ENCODE measurements at places on chromosomes 5 and 9.

GRCh38 chr5:33734537-33734936, 157.3 kb downstream of the ADAMTS12 start:
- no peak for DNase-seq

DNA sequence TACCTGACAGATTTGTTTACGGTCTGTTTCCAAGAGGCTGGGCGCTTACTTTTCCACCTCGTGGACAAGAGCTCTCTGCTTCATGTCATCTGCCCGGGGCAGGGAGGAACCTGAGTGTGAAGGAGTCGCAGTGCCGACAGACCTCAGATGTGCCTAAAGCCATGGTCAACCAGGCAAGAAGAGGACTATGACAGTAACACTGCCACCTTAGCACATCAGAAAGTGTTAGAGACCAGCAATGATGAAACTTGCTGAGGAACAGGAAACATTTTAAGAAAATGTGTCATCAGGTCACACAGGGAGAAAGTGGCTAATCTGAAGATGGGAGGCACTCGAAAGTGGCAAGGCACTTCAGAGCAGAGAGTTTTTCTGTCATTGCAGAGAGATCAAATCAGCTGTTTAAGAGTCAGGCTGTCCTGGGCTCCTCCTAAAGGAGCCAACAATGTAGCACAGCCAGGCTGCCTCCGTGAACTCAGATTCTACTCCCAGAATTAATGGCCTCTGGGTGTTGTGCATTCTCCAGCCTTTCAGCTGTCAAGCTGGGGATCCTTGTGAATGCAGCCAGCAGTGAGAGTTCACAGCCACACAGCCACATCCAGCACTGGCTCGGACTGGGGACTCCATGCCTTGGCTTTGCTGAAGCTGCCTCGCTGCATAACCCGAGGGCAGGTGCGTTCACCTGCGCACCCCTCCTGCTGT, 94.6 kb downstream of the RAPGEF1 start:
- no peak for DNase-seq

DNA sequence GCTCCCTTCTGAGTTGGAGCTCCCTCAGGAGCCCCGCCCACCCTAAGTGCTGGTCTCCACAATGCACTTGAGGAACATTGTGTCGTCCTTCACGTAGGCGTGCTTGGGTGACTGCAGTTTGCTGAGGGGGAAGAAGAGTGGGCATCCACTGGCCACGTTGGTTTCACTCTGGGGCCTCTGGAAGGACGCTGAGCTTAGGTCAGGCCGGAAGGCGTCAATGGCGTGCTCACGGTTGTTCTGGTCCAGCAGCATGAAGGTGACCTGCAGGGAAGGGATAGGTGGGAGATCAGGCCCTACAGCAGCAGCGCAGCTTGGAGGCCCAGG, 21.7 kb downstream of the TRAF1 start:
- DNase-seq = no peak

DNA sequence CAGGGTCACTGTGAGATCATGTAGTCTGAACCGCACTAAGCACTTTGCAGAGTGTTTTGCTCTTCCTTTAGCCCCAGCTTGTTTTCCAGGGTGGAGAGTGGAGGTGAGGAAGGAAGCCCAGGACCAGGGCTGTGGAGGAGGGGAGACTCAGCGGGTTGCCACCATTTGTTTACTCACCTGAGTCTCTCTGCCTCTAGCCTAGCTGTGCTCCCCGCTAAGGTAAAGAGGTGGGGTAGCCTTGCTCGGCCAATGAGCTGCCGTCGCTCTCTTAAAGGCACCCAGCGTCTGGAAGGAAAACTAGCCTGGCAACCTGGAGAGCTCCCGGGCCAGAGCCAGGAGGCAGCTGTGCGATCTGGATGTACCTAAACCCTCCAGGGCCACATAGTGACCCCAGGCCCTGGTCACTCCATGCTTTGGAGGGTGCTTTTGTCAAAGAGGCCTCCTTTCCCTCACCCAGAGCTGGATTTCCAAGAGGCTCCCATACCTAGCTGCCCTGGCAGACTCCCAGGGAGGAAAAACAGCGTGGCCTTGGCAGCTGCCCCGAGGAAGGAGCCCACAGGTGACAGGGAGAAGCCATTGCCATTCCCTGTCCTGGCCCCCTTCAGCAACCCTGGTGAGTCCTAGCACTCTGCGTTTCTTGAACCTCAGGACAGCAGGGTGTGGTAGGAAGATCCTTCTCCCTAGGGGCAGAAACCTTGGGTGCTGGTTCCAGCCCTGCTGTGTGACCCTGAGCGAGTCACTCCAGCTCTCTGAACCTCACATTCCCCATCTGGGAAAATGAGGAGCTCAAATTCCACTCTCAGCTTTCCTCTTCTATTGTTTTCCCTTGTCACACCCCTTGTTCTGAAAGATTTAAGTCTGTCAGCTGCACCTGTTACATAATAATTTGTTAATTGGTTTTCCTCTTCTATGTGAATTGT, 42.4 kb upstream of the LARP1 start:
- no peak for DNase-seq

GRCh38 chr9:121398374-121398773, 28.3 kb upstream of the STOM start:
- no peak for DNase-seq

DNA sequence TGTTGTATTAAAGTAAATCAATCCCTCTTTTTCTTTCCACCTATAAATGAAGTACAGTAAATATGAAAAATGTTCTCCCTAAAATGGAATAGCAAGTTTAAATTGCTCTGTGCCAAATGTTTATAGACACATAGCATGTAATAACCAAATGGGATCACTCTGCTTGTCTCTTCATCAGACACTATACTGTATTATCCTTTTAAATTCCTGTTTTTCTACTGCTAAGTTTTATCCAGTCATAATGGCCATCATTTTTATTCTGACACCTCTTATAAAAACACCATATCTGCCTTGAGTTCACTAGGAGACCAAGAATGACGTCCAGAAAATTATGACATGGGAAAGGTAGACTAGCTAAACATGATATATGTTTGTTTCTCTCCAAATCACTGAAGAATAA, 252.8 kb downstream of the CAAP1 start:
- no peak for DNase-seq

DNA sequence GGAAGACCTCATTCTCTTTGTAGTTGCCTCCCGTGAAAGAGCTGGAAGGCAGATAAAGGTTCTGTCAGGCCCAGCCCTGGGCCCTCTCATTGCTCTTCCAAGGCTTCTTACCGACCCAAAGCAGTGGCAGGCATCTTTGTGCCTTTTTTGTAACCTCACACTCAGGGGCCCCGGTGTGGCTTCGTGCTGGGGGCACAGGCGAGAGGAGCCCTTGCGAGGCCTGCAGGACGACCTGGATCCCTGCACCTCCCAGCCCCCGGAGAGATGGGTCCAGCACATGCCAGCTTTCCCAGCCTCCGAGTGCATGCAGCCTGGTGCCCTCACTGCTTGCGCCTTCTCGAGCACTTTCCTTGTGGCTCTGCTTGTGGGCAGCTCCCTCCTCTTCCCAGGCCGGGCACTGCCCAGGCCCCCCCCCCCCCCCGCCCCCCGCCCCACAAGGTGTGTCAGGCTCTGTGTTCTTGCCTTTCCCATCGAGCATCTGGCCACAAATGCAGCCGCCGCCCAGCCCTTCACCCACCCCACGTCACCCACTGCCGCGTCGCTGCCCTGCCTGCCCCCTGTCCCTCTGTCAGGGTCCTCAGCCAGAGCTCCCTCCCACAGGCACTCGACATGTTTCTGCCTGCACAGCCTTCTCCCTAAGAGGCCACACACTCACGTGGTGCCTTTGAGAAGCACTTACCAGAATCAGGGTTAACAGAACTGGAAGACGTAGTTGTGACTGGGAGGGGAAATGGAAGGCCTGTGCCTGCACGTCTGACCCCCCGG, 63.7 kb upstream of the CACNA1B start:
- DNase-seq = no peak

DNA sequence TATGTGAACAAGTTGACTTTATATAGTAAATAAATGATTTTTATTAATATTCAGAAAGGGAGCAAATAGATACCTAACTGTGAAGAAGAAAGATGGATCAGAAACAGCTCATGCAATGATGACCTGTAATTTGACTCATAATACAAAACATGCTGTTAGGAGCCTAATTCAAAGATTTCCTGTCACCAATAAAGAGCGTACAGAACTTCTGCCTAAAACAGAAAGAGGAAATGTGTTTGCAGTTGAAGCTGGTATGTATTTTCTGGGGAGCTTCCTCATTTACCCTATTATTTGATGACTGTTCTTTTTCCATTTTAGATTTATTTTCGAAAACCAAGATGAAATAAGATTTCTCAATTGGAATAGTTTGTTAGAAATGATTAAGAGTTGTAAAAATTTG, 11.4 kb downstream of the YTHDC2 start:
- no peak for DNase-seq

GRCh38 chr5:96628406-96628805, 33.8 kb upstream of the CAST start:
- DNase-seq = no peak

DNA sequence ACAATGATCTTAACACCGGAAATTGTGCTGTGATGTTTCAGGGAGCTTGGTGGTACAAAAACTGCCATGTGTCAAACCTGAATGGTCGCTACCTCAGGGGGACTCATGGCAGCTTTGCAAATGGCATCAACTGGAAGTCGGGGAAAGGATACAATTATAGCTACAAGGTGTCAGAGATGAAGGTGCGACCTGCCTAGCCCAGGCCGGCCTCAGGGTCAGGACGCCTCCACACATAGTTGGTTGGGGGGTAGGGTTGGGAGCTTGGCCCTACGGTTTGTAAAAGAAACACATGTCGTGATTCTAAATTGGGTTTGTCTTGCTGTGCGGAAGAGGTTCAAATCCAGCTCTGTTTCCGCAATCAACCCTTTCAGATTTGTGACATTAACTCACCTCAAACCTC, 6.6 kb downstream of the FCN2 start:
- DNase-seq = no peak

GRCh38 chr5:134561871-134562296, 36.4 kb downstream of the JADE2 start:
- DNase-seq = no peak

GRCh38 chr5:53364061-53364460, 116.4 kb upstream of the FST start:
- DNase-seq = no peak

DNA sequence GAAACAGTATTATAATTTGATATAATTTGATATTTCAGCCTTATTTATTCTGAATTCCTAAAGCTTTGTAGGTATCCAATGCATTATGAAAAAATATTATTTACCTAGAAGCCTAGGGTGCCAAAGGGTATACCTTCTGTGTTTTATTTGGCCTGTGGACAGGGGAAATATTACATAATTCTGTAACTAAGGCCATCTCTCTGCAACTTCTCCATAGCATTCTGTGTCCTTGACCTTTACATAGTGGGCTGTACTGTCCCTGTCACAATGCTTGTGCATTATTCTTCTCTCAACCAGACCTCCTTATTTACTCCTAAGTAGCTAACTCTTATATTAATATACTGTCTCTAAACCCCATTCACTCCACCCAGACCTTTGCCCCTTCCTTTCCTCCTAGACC, 57.0 kb upstream of the RANBP6 start:
- no peak for DNase-seq

DNA sequence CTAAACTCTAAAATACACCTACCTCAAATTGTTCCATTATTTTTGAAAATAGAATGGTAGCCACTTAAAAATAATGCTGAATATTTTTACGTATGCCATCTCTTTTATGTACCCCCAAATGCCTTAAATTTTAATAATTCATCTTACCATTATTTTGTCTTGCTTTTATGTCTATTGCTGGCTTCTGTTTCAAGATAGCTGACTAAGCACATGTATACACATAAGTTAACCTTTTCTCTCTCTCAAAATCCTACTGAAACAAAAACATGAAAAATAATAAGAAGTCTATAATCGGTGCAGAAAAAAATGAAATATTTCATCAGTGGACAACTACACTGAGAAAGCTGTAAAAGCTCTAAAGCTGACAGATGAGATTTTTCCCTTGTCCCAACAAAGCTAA, 652.0 kb upstream of the ZNF608 start:
- no peak for DNase-seq

DNA sequence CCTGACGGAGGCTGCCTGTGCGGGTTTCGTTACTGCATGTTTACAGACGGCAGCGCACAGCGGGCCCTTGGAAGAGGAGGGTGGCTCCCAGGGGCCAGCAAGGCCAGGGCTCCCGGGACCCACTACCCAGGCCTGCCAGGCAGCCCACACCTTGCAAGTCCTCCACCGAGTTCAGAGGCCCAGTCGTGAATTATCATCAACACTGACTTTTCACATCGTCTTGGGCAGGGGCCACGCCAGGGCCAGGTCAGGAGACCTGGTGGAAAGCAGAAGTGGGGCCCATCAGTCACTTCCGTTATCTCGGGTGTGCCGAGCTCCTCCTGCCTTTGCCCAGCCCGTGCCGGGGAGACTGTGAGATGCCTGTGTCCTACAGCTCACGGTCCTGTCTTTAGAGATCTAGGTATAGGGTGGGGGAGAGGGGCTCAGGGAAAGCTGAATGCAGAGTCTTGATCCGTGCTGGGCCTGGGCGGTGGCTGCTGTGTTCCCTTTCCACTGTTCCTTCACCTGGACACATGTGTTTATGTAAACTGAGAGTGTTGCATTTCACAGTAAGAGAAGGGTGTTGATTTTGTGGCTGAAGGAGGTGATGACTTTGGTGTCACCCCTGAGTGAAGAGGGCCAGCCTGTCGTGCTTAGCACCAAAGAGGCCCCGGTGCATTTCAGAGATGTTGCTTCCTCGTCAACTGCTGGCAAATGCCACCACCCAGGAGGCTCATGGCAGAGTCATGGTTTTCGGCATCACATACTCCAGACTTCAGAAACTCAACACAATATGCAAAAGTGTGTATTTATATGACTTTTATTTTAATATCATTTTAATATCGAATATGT, 175.2 kb downstream of the GAPVD1 start:
- no peak for DNase-seq

DNA sequence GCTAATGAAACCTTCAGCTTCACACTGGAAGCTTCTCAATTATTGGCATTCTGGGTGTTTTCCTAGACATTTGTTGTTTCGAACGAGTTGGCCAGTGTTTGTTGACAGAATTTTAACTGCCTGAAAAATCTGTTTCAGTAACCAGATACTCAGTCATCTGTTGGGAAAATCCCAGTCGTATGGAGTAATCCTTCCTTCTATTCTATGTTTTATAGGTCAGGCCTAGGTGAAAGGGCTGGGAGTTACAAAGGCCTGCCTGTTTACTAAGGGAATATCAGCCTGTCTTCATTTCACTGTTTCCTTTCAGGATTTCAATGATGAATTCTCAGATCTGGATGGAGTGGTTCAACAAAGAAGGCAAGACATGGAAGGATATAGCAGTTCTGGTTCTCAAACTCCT, 59.9 kb downstream of the GRAMD2B start:
- DNase-seq = no peak
